ENCODE measurements at places on chromosomes 1 and 21.
A peak's percentile ranks its signal among the peaks of the same experiment; 100 is the strongest.

DNA sequence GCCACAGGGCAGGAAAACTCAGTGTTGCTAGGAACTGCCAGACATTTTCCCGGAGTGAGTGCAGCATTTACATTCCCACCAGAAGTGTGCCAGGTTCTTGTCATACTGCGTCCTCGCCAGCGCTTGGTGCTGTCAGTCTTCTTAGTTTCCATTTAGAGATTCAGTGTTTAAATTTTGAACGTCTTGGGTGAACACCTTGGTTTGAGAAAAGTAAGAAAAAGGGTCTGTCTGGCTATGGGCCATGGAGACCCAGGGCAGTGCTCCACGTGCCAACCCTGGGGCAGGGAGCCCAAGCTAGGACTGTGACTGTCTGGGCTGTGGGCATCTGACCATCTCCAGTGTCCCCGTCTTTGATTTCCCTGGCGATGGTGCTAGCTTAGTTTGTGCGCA is 16.0 kb downstream of the IBA57 start:
- no peaks in the 10 kb centered on the region for H3K4me1 ChIP-seq
- H3K27me3 ChIP-seq, result peaks cover 2% of the 10 kb centered on the region
- DNase-seq, result no peak
- H3K27ac ChIP-seq, result no peak overlapping the region

- H3K27me3 ChIP-seq, result no peaks in the 10 kb centered on the region
- H3K36me3 ChIP-seq, result no peaks in the 10 kb centered on the region
- DNase-seq, result no peak
- no peaks in the 10 kb centered on the region for H3K4me1 ChIP-seq
These were observed 168.8 kb upstream of the L1TD1 start for GRCh38 chr1:62025892-62026291.

- H3K27me3 ChIP-seq, result no peaks in the 10 kb centered on the region
- no peaks in the 10 kb centered on the region for H3K36me3 ChIP-seq
- H3K27ac ChIP-seq, result no peak overlapping the region
- peak overlapping the region; percentile 39 for H3K4me3 ChIP-seq
- peaks cover 44% of the 10 kb centered on the region for H3K4me1 ChIP-seq
These were observed 9.9 kb downstream of the CDKN2C start for GRCh38 chr1:50979937-50980336.

DNA sequence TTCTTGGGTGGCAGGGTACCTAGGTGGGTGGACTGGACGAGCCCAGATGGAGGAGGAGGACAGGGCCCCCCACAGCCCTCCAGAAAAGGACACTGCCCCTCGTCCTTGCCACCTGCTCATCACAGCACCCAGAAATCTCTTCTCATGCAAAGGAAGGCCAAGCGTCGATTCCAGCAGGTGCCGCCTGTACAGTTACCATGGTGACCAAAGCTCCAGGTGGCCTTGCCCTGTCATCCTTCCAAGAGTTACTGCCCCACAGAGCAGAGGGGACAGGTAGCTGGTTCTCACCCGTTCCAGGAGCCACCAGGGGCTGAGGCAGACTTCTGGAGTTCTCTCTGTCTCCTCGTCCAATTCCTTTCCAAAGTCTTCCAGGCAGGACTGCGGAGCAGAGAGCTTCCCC is 119.9 kb upstream of the VAMP3 start:
- peaks cover 15% of the 10 kb centered on the region for H3K27me3 ChIP-seq
- H3K4me1 ChIP-seq, result no peaks in the 10 kb centered on the region
- no peak for DNase-seq

DNA sequence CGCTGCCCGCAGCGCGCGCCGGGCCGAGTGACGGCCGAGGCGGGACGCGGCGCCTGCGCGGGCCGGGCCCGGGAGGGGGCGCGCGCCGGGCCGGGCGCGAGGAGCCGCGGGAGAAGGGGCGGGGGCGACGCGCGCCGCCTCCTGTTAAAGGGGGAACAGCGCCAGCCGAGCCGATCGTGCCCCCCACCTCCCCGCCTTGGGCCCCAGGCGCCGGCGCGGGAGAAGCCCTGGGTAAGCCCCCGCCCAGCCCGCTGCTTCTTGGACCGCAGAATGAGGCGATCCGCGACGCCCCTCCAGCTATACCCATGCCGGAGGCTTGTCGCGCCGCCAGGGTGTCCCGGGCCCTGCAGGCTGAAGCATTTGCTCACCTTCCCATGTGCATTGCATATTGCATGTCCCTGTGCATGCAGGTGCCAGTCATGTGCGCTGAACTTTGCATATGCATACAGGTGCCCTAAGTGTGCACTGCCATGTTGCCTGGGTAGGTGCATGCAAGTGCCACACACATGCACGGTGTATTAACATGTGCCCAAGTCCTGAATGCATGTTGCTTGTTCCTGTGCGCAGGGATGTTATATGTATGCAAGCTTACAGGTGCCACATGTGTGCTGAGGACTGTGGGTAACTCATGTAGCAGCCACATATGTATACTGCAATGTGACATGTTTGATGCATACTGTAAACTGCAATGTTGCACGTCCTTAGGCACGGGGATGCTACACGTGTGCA is at the start of gene ADGRB2:
ADGRB2 (minus strand) TSS at position 29 of the 729 bp plus-strand sequence. CDS start 7,119 bp downstream, outside the sequence.
- H3K27me3 ChIP-seq, result peaks cover 13% of the 10 kb centered on the region
- H3K36me3 ChIP-seq, result no peaks in the 10 kb centered on the region
- peak within 1 kb of the TSS; percentile 10 for H3K27ac ChIP-seq
- peaks cover 29% of the 10 kb centered on the region for H3K4me1 ChIP-seq
